ENCODE measurements at places on chromosomes 1 and 21.

GRCh38 chr1:206923009-206923960 lies 1.5 kb upstream of the FCMR start:
- DNase-seq = no peak

- no peak for DNase-seq
Observed at GRCh38 chr1:36948606-36949005, 85.7 kb downstream of the GRIK3 start.

DNA sequence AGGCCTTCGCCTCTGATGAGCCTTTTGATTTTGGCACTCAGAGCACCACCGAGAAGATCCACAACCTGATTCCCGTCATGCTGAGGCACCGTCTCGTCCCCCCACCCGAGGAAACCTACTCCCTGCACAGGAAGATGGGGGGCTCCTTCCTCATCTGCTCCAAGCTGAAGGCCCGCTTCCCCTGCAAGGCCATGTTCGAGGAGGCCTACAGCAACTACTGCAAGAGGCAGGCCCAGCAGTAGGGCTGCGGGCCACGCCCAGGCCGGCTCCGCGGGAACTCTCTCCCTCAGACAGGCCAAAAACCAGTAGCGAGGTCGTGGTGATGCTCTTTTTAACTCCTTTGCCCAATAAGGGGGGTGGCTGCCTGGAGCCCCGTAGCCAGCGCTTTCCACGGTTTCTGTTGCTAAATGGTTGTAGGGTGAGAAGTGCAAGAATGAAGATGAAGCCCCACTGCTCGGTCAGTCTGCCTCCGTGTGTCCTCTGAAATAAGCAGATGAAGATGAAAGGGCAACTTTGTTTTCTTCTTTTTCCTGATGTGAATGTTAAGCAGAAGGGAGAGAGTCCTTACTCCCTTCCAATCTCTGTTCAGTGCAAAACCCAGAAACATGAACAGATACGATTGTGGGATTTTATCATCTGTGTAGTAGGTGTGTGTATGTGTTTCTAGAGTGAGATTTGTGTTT lies 46.5 kb downstream of the COQ8A start:
- DNase-seq = no peak

- no peak for DNase-seq
Observed at GRCh38 chr1:154813846-154814505, 56.1 kb downstream of the KCNN3 start.

- DNase-seq = no peak
Observed at GRCh38 chr1:92210701-92211100, 7.0 kb upstream of the C1orf146 start.

Measured in kidney capillary endothelial cell (primary cell).